ENCODE measurements at places on chromosomes 5 and 9.

- DNase-seq: no peak
Observed at GRCh38 chr5:88677943-88678769, 204.8 kb downstream of the MEF2C start.

DNA sequence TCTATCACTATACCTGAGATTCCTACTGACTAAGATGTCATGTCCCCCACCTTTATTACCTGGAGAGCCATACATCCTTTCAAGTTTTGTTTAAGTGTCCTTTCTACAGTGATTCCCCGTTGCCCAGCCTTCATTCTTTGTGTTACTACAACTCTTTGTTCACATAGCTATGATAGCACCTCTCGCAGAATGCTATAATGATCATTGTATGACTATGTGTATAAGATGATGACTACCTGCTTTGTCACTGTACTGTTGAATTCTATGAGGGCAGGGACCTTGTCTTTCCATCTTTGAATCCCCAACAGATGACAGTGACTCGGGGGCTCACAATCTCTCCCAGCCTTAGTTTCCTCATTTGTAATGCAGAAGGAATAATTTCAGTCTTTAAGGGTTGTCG lies 361.2 kb downstream of the NPR3 start:
- DNase-seq: no peak

DNA sequence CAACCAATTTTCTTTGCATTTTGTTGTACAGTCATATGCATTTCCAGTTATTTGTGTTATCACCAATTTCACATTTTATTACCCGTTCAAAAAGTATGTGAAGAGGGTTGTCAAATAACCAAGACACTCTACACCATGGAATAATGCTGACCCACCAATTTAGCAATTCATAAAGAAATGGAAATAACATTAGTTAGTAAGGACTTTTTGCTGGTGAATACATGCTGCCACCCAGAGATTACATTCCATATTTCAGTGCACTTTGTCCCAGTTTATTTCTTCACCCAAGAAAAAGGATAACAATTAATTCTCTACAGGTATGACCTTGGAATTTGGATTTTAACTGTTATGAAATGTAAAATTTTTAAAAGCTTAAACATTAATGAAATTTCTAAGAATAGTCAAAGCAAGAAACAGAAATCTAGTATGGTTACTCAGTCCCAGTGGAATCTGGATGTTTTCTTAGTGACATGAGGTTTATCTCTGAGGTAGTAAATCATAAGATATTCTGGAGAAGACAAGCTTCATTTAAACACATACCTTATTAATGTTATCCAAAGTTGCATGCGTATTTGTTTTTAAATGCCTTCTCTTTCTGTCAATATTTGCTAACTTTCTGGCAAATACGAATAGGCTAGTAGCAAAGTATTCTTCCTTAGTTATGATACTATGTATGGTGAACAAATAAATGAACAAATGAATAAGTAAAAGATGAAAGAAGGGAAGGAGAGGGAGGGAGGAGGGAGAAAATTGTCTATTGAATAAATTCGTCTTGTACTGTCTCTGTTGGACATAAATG lies 100.6 kb downstream of the CETN3 start:
- DNase-seq: no peak

GRCh38 chr5:16619136-16619535 lies 2.3 kb upstream of the RETREG1 start:
- DNase-seq: no peak

DNA sequence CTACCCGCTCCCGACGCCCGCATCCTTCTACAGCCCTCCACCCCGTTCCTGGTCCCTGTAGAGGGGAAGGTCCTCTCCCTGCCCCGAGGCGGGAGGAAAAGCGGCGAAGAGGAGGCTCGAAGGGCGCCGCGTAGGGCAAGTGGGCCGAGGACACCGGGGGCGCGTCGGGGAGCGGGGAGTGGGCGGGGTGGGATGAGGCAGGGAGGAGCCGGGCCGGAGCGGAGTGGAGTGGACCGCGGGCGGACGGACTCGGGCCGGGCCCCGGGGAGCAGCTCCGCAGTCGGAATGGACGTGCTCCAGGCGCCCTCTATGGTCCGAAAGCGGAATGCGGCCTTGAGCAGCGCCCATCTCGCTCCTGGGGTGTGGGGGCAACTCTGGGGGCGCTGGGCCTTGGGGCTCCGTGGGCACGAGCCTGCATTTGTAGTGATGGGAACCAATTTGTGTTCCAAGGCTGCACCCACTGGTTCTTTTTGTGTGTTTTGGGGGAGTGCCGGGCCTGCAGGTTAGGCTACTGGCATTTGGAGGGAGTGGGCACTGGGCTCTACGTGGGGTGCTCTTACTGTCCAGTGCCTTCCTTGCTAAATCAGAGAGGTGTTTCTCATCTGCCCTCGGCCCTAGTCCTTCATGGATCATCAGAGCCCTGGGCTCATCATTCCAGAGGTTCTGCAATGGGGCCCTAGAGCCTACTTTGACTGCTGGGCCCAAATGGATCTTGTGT lies 7.3 kb downstream of the IRX1 start:
- DNase-seq: no peak

- no peak for DNase-seq
Observed at GRCh38 chr9:130957451-130958203, 18.6 kb upstream of the FIBCD1 start.

DNA sequence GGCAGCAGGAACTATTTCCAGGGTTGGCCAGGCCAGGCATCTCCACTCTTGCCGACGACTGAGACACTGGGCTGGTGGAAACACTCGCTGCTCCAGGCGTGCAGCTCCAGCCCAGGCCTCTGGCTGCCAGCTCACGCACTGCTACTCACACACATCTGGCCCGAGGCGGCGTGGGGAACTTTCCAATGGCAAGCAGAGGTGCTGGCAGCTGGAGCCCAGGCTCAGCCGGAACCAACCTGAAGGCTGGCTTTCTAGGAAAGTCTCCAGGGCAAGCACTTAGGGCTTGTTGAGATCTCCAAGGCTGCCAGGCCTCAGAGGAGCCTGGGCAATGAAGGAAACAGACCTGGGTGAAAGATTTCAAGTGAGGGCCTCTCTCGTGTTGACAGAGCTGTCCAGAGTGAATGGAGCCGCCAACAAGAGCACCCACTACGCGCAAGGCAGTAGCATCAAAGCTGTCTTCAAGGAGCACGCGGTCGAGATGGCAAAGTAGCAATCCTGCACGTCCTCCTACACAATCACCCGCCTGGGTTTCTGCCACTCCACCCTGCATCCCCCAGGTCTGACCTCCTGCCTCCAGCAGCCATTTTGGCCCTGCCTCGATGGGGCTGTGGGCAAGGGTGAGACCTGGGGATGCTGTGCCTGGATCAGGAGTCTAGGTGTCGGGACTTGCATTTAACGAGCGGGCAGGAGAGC lies 14.4 kb downstream of the SH3PXD2B start:
- no peak for DNase-seq

DNA sequence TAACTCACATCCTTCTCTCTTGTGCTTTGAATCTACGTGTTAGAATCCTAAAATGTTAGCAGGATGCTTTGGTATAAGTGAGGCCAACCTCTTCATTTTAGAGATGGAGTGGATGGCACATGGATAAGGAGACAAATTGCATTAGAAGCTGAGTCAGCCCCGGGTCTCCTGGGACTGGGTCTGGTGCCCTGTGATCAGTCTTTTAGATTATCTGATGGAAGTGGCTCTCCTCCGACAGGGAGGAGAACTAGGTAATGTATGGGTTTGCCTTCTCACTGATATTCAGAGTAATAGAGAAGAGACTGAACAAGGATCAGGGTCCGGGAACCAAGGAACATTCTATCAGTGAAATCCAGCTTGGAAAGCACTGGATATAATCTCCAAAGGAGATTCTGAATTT lies 74.9 kb upstream of the TNFSF8 start:
- no peak for DNase-seq

GRCh38 chr5:112064271-112064701 lies 307.3 kb upstream of the NREP start:
- DNase-seq: no peak

DNA sequence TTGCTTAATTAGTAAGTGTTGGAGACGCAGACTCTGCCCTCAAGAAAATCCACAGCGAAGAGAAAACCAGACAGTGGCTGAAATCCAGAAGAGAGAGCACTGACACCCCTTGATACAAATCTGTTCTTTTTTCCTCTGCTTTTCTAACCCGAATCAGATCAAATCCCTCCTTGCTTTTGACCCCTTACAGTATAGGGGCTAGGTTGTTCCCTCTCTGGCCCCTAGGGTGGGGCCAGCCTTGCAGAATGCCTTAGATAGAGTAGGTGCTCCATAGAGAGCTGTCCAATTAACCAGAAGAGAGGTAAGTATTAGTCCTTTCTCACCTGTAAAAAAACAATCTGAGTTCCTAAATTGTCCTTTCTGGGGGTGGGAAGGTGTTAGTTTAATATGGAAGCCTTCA lies 10.1 kb downstream of the C1QTNF2 start:
- no peak for DNase-seq

DNA sequence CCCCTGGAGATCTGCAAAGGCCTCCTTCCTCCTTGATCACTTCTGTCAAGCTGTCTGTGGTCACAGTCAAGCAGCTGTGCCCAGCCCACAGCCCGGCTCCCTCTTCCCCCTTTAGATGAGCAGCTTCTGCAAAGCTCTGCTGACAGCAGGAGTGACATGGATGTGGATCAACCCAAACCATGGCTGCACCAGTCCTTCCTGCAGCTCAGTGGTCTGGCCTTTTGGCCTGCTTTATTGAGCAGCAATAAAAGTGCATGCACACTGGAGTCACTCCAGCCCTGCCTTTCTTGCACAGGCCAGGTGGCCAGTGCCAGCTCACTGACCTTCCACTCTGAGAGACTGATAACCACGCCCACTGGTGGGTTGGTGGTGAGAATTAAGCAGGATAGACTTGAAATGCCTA lies 91.3 kb upstream of the OTULINL start:
- no peak for DNase-seq

DNA sequence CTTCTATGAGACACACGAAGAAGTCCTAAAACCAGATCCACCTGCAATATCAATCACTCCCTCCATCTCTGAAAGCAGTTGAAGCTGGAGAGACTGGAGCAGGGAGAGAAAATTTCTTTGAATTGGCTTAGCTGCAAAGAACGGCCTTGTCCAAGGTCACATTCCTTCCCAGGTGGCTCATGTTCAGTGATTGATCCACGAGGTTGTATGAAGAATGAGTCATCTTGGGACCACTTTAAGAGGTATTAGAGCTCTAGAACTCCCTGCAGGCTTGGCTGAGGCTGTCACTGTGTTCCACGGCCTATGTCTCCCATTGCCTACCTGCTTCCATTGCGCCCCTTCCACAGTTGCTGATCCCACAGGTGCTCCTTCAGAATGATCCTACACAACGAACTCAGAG lies 68.2 kb downstream of the HMHB1 start:
- DNase-seq: no peak

DNA sequence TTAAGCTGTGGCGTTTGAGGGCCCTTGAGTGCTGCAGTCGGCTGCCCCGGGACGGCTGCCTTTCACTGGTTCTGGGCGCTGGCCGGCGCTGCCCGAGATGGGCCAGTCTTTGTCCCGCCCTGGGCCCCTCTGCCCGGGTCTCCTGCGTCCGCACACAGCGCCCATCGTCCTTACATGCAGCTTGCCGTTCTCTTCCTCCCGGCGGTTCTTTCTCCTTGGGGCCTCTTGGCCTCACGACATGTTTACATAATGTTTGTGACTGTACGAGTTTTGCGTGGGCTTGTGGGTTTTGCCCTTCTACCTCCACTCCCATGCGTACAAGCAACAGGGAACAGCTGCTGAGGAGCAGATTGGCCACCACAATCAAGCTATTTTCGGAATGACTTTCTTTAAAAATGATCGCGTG lies 618 bp downstream of the TNPO1 start:
- DNase-seq: peak; percentile 1

DNA sequence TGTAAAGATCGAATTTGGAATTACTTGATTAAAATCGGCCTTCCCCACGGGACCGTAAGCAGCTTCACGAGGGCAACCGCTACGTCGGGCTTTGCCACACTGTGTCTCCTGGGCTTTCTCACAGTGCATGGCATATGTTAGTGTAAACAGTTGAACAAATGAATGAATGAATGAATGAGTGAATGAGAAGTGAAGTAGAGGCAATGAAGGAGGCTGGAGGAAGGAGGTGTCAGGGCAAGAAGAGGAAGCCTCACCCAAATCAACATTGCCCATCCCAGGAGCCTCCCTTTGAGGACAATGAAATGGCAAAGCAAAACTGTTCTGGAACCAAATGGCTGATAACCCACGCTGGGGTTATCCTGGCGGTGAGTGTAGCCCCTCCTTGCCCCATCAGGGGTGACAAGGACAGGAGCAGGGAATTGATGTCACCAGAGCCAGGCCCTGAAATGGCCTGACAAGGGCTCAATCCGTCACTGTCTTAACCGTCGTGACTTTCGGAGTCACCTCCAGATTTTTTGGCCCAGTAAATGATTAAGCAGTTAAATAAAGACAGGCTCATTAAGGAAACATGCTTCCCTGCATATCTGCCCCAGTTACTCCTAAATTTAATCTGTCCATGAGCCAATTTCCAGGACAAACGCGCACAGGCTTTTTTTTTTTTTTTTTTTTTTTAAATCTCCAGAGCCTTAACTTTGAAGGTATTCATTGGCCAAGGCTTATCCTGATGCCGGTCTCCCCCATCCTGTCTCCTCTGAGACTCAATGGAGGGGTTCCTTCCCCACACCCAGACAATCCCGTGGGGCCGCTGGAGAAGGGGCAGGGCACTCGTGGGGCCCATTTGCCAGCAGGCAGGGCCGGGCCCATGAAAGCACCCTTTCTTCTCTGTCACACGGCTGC lies 88.4 kb upstream of the BOD1 start:
- no peak for DNase-seq

DNA sequence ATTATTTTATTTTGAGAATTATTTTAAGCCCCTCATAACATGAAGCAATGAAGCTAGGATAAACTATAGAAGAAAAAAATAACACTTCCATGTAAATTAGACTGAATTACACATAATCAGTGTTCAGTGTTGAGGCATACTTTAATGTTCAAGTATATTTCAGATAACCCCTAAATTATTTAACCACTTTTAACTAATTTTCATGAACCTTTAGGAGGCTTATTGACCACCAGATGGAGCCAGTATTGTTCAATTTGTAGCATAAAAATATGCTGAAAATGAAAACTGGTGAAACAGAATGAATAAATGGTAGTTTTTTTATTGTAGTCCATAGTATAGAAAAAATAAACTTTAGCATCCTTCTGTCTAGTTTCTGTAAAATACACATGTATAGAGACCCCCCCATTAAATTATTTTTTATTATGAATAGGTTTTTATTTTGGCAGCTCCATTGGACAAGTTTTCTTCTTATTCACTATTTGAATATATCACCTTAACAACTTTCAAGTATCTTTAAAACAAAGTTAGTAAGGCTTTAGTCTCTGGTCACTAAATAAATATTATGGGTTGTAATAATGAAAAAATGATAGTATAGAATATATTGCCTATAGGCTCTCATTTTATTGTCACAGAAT lies 190.1 kb downstream of the CWC27 start:
- DNase-seq: no peak

- no peak for DNase-seq
Observed at GRCh38 chr5:90613918-90614504, 55.4 kb downstream of the ADGRV1 start.

GRCh38 chr9:21835121-21835520 lies 32.7 kb downstream of the MTAP start:
- no peak for DNase-seq

DNA sequence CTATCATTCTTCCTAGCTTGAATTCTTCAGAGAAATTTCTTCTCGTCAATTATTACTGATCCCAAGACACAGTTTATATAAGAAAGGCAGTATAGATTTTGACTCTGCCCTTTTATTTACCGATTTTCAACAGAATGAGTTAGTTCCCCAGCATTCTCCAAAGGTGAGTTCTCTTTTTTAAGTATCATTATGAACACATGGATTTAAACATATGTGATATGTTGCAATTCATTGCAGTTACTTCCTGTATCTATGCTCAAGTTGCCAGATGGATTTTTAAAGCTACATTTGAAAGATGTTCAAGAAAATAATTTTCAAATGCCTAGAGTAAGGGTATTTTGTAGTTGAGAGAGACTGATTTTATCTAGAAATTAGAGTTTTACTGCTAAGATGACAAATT lies 8.4 kb downstream of the WDR41 start:
- DNase-seq: no peak

All from T follicular helper cell (primary cell).